Upper lobe of right lung (tissue), 1 donor: ENCODE measurements at places on chromosomes 12 and 14. TPM values are rescaled to one million over a fixed set of nuclear protein-coding genes. Genes with fewer than 3 reads are reported as not detected.
A peak's percentile ranks its signal among the peaks of the same experiment; 100 is the strongest.

DNA sequence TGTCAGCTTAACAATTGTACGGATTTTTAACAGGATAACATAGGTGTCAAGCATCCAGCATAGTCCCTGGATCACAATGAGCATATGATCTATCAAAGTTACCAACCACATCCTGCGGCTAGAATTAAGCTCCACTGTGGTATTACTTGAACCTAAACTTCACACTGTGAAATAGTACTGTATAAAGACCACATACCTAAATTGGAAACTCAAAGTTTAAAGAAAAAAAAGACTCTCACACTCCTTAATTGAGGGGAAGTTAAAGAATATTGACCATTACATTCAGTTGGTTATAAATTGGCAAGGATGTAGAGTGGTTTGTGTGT is 133.0 kb upstream of the PZP start:
- no peak for DNase-seq

DNA sequence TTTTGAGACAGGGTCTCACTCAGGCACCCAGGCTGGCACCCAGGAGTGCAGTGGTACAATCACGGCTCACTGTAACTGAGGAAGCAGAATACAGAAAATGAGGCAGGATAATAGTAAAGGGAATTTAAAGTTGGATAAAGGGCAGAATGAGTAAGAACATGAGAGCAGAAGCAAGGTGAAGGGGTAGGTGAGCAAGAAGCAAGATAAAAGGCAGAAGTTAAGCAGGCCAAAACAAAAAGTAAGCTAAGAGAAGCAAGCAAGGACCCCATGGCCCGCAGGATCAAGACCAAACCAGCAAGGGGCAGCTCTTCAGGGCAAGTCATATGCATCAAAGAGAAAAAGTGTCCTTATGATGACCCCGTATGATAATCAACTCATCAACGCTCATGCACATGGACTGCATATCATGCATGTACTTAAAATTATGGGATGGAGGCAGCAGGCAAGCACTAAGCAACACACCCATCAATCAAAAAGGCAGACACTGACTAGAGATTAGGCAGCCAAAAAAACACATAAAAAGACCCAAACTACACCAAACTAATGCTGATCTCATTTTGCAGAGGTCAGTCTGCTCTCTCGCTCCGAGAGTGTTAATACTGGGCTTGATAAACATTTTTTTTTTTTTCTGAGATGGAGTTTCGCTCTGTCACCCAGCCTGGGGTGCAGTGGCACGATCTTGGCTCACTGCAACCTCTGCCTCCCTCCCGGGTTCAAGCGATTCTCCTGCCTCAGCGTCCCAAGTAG is 11.6 kb downstream of the TIMELESS start:
- no peak for DNase-seq

GRCh38 chr14:29717901-29718300 is 209.7 kb downstream of the PRKD1 start:
- DNase-seq = no peak

GRCh38 chr12:5138845-5139244 is 95.2 kb downstream of the KCNA5 start:
- no peak for DNase-seq

- no peak for DNase-seq
Observed at GRCh38 chr12:108270035-108270848, 68.9 kb downstream of the CMKLR1 start.

DNA sequence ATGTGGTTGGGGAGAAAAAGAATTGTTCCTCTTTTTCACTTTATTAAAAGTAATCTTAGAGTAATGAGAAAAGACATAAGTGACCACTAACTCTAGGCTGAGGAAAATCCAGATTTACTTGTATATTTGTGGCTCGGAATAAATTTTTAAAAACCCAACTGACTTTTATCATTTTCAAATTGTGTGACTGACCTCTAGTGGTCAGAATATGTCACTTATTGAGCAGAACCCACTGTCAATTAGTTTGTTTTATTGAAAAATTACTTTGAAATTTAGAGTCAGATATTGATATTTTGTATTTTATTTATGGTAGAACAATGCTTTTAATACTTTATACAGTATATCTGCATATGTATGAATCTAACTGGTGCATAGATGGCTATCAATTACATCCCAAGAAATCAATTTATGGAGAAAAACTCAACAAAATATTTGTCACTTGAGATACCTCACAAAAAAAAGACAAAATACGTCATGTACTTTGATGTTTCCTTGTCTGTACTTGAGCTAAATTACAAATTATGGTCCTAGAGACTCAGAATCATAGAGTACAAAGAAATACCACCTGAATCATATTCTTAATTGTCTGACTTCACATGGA is 229.4 kb downstream of the CNTN1 start:
- DNase-seq = no peak

DNA sequence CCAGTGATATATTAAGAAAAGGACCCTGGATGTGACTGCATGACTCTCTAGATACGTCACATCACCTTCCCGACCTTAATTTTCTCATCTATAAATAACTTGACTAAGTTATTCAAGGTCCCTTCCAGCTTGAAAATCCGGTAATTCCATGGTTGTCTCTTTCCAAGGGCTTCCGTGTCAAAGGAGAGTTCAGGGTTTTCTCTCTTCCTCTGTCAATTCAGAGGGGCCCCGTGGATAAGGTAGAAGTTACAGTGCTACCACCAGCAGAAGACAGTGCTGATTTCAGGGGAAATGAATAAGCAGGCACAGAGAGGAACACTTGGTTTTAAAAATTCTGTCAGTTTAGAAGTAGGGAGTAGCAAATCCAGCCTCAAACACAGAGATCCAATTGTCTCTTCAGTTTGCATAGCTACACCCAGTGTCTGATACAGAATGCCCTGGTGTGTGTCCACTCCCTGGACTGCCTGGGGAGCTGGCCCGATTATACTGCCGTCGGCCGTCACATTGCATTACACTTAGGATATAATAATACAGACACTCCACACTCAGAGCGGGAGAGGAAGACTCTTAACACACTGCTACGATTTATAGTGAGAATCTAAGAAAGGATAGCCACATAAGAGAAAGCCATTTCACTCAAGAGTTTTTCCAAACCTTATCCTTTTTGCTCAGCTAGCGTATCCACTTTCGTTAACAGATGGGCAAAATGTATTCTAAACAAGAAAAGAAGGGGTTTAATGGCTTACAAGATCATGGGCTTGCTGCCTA is 54.7 kb upstream of the GTF2A1 start:
- no peak for DNase-seq

DNA sequence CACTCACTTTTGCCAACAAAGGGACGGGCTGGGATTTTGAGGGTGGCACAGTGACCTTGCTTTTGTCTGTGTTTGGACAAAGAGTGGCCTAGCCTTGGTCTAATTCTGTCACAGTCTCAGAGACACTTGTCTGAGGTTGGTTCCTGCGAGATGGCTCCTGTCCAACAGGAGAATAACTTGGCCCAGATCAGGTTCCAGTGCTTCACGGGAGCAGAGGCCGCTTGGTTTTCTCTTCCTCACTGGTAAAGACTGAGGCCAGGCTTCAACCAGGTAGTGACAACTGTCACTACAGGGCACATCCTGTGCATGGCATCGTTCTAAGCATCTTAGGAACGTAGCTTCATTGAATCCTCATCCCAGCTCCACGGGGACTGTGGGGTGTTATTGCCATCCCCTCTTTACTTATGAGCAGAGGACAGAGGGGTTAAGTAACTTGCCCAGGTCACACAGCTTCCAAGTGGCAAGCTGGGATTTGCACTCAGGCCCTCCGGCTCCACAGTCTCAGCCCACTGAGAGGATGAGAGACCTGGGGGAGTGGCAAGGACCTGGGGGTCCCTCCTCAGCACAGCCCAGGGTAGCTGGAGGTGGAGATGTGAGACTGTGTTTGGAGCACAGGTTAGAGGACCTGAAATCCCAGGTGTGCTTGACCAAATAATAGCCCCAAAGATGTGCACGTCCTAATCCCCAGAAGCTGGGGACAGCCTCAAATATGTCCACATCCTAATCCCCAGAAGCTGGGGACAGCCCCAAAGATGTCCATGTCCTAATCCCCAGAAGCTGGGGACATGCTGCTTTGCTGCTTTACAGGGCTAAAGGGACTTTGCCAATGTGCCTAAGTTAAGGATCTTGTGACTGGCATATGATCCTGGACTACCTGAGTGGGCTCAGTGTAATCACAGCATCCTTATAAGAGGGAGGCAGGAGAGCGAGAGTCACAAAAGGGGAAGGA is 179.2 kb upstream of the RTL1 start:
- peak; percentile 32 for DNase-seq

DNA sequence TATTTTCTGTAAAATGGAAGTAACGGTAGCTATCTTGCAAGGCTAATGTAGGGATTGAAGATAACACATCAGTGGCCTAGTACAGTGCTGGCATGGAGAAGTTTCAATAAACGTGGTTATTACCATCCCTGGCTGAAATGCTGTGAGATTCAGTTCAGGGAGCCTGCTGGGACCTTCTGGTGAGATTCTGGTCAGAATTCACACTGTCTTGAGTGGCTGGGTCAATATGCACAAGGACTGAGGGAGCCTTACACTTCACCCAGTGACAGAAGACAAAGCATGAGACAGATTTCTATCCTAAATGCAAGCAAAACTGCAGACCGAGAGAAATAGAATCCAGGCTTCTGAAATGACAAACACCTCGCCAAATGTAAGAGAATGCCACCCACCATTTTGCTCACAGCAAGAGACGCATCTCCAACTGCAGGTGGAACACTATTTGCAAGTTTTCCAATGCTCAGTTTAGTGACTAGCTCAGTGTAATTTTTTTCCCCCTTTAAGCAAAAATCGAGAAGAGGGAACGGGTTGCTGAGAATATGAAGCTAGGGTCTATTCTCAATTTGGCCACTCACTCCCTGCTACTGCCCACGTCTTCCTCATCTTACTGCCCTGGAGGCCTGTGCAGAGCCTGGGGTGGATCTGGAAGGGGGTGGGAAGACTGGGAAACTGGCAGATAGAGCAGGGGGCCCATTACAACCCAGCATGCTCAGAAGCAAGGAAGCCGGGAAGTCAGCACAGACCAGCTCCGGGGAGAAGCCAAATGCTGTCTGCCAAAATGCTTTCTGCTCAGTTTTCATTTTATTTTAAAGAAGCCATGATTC is 201.3 kb downstream of the TTC7B start:
- no peak for DNase-seq

DNA sequence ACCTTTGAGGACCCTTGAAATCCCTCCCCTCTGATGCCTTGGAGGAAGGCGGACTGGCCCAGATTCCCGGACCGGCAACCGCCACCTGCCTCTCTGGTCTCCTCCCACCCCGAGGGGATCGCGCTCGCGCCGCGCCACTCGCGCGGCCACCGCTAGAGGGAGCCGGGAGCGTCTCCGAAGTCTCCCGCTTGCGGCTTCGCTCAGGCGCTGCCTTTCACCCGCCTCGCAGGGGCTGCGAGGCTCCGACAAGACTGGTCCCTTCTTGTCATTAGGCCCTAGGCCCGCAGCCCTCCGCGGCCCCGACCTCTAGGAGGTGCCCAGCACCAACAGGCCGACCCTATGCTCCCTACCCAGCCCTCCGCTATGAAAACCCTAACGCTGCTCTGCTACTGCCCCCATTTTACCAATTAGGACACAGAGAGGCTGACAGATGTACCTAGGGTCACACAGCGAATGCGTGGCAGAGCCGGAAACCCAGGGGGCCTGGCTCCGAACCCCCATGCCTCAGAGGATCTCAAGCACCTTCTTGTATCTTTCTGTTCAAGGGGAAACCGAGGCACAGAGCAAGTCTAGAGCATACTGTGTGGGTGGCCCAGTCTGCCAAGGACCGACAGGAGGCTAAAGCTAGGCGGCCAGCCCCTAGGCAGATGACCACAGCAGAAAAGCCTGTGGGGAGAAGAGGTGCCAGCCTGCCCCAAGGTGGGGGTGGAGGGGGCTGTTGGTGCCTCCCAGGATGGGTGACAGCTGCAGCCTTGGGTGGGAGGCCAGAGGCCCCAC is 21.4 kb upstream of the VSX2 start:
- DNase-seq = peak; percentile 89

- DNase-seq = no peak
Observed at GRCh38 chr14:52873694-52874093, 77.2 kb downstream of the FERMT2 start.

DNA sequence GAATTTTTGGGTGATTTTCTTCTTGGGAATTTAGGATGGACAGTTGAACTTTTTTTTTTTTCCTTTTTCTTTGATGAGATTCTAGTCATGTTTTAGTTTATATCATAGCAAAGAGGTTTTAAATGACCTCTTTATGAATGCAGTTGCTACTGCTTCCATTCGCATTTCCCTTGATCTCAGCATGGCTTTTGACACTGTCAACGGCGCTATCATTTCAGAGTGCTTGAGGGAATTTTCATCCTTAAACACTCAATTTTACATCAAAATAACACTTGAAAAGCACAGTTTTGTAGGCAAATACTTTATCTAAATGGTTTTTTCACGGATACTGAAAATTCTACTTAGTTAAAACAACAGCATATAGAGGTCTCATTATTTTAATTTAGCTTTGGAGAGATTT is 195.5 kb downstream of the NPAS3 start:
- no peak for DNase-seq

DNA sequence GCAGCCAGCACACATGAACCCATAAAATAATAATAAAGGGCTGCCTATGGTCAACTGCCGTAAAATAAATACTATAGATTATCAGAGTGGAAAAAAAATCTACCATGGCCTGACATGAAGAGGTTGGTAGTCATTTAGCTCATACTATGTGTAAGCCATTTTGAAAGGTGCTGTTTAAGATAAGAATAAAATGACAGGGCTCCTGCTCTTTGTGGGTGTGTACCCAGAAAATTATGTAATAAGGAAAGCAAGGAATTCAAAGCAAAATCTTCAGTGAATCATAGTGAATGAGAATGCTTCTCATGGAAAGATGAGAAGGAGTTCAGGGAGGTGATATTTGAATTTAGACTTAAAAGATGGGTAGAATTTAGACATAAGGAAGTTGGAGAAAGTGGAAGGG is 42.9 kb upstream of the PPM1H start:
- DNase-seq = no peak

- DNase-seq = no peak
Observed at GRCh38 chr12:14395074-14395778, 29.7 kb downstream of the ATF7IP start.

GRCh38 chr12:112018571-112019237 is 5.5 kb downstream of the ERP29 start:
- no peak for DNase-seq

DNA sequence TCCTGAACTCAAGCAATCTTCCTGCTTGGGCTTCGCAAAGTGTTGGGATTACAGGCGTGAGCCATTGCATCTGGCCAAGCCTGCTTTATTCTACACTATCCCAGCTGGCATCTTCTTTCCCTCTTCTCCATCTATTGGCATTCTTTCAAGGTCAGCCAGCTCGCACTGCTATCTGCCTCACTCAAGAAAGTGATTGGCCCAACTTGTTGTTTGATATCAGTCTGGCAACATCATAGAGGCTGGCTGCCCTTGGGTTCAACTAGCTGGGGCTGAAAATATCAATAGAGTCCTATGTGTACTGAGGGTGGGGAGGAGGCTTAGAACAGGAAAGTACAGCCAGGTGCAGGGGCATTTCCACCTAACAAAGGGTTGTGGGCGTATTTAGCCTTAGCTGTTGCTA is 17.1 kb downstream of the GMFB start:
- no peak for DNase-seq

DNA sequence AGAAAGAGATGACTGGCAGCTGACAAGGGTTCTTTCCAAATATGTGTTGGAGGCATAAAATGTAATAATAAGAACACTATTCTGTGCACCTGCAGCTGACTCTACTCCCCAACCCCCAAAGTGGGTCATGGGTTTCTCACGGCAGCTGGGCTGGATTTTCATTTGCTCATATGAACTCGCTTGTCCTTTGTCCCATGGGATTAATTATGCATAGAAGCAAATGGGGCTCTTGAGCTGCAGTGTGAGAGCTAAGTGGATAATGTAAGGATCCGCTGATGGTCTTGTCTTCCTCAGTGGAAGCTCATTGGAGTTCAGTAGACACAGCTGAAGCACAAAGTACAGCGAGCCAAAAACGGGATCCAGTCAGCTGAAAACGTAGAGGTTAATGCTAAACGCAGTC is 46.3 kb downstream of the TTC8 start:
- DNase-seq = no peak

Gene RNASE7
- not detected for total RNA-seq
